ENCODE measurements at places on chromosomes 1 and 21.

DNA sequence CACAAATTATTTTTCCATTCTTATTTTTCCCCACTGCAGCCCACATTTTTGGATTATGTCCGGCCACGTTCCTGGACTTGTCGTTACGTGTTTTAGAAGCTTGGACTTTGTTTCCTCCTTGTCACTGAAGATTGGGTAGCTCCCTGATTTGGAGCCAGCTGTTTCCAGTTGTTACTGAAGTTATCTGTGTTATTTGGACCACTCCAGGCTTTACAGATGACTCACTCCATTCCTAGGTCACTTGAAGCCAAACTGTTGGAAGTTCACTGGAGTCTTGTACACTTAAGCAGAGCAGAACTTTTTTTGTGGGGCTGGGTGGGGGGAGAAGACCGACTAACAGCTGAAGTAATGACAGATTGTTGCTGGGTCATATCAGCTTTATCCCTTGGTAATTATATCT, 12.2 kb upstream of the AXDND1 start:
- DNase-seq, result no peak

- DNase-seq, result no peak
Measured at GRCh38 chr1:187443939-187444338, 615.2 kb downstream of the PLA2G4A start.

- peak; percentile 42 for DNase-seq
Measured at GRCh38 chr1:151846062-151846568, 6.5 kb upstream of the C2CD4D start.

DNA sequence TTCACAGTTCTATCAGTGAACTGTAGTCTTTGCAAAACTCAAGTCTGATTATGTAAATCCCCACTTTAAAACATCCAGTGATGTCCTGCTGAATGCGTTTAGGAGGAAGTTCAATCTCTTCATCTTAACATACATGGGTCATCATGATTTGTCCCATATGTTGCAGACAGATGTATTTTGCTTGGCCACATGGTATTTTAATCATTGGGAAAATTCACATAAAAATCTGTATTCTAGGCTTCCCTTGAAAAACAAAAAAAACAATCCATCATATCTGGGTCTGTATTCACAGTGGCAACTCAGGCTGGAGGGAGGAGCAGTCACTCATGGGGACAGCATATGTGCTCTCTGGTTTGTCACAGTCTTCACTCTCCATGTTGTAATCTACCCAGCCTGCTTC, 44.8 kb upstream of the CDC7 start:
- DNase-seq, result no peak

DNA sequence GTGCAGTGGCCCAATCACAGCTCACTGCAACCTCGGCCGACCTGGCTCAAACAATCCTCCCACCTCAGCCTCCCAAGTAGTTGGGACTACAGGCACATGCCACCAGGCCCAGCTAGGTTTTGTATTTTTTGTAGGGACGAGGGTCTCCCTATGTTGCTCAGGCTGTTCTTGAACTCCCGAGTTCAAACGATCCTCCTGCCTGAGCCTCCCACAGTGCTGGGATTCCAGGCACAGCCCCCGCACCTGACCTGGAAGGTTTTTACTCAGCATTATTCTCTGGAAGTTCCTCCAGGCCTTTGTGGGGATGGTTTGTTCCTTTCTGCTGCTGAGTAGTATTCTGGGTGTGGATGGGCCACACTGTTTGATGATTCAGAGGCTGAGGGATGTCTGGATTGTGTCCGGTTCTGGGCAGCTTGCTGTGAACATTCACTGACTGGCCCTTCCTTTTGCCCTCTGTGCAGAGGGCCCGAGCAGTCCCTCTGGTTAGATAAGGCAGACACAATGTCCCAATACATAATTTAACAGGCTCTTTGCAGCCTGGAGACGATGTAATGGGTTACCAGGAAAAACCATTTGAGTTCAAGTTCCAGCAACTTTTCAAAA, 6.0 kb upstream of the TRAPPC10 start:
- no peak for DNase-seq

DNA sequence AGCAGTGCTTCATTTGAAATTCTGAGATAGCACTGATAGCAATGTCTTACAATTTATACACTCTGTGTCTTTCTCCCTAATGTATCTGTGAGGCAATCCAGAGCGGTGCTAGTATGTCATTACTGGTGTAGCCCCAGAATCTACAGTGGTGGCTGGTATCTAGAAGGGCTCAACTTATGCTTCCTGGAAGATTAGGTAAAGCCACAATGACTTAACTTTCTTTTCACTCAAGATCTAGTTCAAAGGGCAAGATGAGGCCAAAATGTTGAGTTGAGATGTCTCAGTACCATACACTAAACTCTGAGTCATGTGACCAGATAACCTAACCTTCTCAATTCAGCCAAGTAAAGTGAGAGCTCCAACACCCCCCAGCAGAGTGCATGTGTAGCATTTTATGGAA, 77.5 kb downstream of the PAPPA2 start:
- DNase-seq, result no peak

DNA sequence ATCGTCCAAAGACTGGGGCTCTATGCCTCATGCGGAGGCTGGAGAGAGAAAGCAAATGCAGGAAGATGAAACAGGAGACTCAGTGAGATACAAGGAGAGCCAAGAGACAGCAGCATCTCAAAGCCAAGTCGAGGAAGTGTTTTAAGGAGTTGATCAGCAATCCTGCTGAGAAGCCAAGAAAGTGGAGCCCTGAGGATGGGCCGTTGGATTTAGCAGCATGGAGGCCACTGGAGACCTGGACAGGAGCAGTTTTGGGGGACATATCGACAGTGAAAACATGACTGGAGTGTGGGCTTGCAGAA, 107.4 kb upstream of the ZBTB40 start:
- DNase-seq, result no peak

Measured in suppressor macrophage (primary cell).